Left renal cortex interstitium (tissue), 4 donors: ENCODE measurements at places on chromosomes 7 and 10.
A peak's percentile ranks its signal among the peaks of the same experiment; 100 is the strongest.

DNA sequence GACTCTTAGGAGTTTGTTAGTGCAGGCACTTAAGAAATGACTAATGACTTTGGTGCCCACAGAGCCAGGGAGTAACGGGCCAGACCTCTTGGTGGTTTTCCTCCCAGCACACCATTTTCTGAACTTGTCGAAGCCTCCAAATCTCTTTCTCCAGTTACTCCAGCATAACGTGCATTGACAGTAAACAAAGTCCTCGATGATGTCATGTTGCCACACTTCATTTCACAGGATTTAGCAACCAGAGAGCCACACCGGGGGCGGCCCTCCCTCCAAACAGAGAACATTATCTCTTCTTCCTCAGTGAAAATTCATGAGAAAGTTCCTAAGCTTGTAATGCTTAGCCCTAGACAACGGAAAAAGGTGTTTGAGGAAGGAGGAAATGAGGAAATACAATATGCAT lies 4.0 kb upstream of the SVOPL start:
- no peak for DNase-seq

- DNase-seq, result no peak
Observed at GRCh38 chr7:96118449-96119001, 203.4 kb downstream of the SLC25A13 start.

- no peak for DNase-seq
Observed at GRCh38 chr10:88642963-88643362, 21.3 kb upstream of the LIPF start.

DNA sequence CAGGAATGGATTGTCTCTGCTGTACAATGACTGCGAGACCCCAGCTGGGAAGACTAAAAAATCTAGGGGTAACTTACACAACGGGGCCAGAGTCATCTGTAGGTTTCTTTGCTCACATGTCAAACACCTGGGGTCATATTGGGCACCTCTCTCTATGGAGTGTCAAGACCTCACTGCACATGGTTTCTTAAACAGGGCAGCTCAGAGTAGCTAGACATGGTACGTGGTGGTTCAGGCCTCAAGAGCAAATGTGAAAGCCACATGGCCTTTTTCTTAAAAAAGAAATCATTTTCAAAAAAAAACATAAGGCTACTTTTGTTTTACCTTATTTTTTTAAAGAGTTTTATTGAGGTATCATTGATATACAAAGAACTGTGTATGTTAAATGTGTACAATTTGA lies 162.2 kb upstream of the ITGB1 start:
- DNase-seq, result no peak

DNA sequence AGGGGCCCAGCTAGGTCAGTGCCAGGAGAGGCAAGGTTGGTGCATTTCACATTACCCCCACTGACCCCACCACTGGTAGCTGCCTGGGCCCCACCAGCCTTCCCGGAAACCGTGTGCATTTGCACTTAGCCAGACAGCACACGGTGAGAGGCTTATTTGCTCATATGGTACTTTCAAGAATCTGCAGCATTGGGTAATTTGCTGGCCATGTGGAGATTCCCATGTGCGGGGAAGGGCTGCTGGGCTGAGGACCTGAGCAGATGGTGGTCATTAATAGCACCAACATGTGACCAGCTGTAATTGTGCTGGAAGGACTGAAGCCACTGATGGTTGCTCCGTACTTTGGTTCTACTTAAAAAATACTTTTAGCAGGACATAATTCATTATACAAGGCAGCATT lies 323.8 kb downstream of the DPP6 start:
- no peak for DNase-seq

DNA sequence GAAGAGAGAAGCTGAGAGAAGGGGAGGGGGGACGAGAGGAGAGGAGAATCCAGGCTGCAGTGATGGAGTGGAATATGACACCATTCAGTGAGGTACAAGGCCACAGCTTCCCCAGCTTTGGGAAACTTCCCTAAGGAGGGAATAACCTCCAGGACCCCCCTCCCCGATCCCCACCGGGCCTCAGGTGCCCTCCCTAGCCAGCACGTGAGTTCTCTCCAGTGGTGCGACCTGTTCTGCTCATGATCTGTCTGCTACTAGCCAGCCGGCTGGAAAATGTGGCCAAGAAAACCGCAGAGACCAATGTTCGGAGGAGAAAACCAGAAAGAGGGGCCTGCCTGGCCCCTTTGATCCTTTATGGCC lies 39.9 kb upstream of the AGK start:
- DNase-seq, result no peak

DNA sequence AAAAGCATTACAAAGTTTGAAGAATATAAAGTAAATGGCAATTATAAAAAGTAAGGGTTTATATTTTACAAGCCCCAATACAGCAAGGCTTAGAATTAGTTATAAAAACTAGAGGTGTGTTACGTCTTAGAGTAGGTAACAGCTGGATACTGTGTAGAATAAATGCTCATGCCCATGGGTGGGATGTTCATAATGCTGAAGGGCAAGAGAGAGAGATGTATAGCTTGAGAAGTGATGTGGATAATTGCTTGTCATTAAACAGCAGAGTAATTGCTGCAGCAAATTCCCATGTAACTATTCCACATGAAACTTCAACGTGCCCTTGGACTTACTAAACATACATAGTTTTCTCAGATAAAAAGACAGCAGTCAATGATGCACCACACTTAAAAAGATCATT lies 233.8 kb downstream of the IMMP2L start:
- DNase-seq, result no peak

- no peak for DNase-seq
Observed at GRCh38 chr7:68417659-68418058, 1180.6 kb upstream of the AUTS2 start.

DNA sequence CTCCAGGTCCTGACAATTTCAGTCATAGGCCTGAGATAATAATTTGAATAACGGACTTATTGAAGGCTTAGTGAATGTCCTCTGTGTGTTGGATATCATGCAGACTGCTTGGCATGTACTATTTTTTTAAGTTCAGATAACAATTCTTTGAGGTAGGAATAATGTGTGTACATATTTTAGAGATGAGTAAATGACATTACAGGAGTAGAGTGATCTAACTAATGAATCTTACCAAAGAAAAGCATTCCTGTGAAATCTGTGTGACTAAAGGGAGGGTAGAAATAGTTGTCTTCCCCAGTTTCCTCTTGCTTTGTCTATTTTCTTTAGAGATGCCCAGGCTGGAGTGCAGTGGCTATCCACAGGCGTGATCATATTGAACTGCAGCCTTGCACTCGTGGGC lies 391.8 kb upstream of the ETV1 start:
- no peak for DNase-seq

DNA sequence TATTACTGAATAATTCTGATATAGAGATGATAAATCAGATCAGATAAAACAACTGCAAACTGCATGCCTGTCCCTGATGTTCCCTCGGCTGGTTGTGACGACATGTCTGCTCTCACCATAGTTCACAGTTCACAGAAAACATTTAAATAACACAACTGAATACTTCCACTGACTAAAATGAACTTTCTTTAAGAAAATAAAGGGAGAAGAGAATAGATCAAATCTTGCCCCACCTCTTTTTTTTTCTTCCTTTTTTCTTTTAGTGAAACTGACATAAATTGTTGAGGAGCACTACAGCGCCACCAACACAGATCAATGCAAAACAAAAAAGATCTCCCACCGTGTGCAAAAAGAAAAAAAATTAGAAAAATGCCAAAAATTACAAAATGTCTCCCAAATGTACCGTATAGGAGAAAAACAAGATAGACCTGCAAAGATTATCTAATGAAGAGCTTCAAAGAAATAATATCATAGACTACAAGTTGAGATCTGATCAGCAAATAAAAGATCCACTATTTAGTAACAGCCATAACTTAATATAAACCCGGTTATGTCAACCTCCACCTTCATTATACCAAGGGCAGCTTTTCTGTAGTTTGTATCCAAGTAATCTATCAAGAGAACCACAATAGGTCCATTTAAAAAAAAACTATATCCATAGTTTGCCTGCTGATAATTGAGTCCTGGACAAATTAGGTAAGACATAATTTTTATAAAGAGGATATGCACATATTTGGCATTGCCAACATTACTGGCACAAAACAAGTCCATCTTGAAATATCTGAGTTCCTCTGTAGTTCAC lies 30.7 kb upstream of the EPC1 start:
- peak; percentile 70 for DNase-seq

DNA sequence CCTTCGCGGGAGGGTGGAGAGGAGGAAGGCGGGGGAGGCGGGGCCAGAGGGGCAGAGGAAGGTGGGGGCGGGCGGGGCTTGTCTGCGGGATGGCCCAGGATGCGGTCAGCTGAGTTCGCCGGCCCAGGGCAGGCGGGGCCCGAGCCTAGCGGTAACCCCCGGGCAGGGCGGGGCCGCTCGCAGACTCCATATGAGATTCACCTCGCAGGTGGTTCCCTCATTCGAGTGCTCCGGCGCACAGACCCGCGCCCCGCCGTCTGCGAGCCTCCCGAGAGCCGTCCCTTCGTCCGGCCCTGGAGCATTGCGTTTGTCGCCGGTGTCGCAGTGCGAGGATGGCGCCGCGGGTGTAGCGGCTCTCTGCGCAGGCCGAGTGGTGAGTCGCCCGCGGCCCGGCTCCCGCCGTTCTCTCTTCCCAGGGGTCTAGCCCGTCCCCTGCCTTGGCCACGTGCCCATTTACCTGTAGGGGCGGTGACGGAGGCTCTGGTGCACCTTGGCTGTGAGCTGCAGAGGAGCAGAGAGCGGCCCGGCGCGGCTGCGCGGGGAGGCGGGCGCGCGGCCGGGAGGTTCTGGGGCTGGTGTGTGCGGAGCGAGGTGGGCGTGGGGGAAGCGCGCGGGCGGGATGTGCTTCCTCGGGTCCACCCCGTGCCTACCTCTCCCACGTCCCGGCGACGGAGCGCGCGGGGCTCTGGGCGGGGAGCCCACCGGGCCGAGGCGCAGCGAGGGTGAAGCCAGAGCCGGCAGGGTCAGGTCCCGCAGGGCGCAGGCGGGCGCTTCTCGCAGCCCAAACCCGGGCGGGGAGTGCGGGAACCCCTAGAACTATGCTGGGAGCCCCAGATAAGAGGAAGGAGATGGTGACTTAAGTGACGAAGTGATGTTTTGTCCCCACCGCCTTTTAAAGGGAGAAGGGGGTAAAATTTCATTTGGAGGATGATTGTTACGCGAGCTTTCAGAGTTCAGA lies at the start of gene UPP1:
TSS of gene UPP1 (plus strand) at position 220 of the 958 bp plus-strand sequence. CDS start 5,519 bp downstream, outside the sequence.
- peak; percentile 19 for DNase-seq

DNA sequence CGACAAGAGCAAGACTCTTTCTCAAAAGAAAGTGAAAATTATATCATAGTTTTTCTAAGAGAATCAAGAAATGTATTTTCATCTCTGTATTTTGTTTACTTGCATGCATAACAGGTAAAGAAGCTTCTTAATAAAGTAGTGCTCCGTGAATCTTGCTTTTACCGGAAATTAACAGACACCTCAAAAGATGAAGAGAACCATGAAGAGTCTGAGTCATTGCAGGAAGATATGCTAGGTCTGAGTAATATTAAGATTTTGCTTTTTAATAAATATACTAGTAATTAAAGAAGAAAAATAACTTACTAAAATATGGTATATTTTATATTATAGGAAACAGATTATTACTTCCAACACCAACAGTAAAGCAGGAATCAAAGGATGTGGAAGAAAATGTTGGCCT lies 39.5 kb upstream of the STOX1 start:
- DNase-seq, result no peak

DNA sequence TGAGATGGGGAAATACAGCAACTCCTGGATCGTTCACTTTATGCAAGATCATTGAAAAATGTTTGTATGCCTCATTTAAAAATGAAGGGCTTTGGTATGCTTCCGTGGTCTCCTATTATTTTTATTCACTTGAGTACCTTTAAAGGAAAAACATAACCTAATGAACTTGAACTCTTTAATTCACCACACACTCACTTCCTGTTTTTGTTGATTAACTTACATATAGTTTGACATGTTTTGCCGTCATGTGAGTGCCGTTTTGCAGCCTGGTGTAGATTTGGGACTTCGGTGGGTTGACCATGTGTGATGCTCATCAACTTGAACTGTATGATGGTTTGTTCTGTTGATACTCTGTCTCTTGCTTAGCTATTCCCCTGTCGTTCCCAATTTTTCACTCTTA lies 28.9 kb downstream of the CASP7 start:
- DNase-seq, result no peak

DNA sequence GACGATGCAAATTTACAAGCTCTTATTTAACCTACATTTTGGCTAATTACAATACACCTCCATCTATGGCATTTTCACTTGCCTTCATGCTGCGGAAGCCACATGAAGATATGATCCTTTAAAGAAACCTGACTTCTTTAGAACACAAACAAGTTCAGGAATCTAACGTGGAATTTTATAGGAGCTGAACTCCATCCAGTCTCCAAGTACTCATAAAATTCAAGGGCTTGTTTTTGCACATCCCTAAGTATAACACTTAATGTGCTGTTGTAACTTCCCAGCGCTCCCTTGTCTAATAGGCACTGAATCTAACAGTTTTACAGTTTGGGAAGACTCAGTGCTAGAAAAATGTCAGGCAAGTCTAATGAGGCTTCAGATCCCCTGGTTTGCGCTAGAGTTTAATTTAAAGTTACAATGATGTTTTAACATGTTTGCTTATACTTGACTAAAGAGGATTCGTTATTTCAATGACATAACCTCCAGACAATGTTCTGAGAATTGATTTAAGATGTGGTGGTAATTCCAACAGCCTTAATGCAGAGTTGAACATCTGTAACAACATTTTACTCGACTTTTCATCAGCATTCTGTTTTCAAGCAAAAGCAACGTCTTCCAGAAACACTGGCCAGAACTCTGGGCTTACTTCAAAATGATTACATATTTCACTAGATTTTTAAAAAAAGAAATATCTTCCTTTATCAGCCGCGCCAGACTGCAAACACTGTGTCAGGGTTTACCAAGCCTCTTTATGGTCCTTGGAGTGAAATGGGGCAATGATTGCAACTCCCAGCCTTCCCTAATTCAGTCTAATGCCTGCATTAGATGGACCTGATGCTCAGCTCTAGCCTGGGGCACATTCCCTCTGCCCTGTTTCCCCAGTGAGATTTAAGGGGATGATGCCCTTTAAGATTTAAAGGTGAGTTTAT lies 664.3 kb downstream of the KCNMA1 start:
- no peak for DNase-seq

DNA sequence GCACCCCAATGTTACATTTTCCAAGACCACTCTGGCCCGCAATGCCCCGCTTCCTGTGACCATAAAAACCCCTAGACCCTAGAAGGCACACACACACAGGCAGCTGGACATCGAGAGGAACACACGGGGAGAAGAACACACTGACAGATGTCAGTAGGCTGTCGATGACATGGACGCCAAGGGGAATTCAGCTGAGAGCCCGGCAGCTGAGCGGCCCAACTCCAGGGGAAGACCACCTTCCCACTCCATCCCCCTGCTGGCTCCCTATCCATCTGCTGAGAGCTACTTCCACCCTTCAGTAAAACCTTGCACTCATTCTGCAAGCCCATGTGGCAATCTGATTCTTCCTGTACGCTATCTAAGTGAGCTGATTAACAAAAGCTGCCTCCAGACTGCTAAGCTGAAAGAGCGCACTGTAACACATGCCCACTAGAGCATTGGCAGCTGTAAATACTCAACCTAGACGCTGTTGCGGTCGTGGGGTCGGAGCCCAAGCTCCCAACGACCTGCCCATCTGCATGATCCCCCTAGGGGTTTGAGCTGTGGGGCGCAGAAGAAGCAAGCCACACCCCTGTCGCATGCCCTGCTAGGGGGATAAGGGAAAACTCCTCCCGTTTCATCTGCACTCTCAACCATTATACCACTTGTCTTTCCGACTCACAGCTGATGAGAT lies 843.6 kb upstream of the POT1 start:
- DNase-seq, result no peak
